ENCODE measurements at places on chromosomes 4 and X.
A peak's percentile ranks its signal among the peaks of the same experiment; 100 is the strongest.

GRCh38 chr4:170872794-170873193 lies 783.0 kb upstream of the AADAT start:
- no peak for DNase-seq

DNA sequence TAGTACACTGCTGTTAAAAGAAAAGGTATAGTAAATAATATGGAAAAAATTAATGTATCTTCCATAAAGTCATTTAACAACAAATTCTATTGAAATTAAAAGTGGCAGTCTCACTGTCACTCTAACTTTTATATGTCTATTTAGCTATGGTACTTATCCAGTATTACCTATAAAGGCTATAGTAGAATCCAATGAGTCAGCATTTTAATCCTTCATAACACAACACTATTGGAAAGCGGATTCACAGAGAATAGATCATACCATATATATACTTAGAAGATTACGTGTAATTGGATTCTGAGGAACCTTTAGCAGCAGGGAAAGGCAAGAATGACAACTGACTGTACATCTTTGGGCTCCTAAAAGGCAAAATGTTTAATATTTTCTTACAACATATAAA lies 1942.6 kb downstream of the PCDH7 start:
- no peak for DNase-seq

DNA sequence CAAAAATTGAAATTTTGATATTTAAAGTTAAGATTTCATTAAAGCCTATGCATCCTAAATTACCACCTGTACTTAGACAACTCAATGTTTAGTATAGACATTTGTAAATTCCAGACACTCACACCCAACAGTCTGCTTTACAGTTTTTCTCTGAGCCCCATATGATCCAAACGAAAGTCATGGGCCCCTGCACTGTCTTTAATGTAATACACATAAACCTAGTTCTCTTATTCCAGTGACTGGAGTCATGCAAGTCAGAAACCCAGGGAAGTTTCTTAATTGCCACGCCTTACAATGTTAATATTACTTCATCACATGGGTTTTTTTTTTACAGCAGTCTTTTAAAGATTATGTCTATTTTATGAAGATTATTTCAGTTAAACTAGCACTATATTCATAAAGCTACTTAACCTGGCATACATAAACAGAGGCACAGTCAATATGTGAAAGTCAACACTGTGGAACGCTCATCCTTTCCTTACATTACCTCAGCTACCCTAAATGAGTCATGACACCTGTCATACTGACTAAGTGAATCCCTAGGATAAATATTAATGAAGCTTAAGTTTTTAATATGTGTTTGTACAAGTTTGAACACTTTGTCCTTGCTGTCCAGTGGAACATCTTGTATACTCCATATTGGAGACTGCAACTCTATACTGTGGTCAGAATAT lies 67.7 kb upstream of the H2AZ1 start:
- DNase-seq, result no peak

GRCh38 chrX:18613930-18614639 lies 57.8 kb downstream of the RS1 start:
- DNase-seq, result no peak

GRCh38 chr4:73439991-73440390 lies 4.0 kb downstream of the AFP start:
- no peak for DNase-seq

GRCh38 chrX:124406294-124407014 lies 60.1 kb downstream of the SH2D1A start:
- DNase-seq, result no peak

- no peak for DNase-seq
Measured at GRCh38 chr4:99591757-99592156, 17.1 kb downstream of the MTTP start.

DNA sequence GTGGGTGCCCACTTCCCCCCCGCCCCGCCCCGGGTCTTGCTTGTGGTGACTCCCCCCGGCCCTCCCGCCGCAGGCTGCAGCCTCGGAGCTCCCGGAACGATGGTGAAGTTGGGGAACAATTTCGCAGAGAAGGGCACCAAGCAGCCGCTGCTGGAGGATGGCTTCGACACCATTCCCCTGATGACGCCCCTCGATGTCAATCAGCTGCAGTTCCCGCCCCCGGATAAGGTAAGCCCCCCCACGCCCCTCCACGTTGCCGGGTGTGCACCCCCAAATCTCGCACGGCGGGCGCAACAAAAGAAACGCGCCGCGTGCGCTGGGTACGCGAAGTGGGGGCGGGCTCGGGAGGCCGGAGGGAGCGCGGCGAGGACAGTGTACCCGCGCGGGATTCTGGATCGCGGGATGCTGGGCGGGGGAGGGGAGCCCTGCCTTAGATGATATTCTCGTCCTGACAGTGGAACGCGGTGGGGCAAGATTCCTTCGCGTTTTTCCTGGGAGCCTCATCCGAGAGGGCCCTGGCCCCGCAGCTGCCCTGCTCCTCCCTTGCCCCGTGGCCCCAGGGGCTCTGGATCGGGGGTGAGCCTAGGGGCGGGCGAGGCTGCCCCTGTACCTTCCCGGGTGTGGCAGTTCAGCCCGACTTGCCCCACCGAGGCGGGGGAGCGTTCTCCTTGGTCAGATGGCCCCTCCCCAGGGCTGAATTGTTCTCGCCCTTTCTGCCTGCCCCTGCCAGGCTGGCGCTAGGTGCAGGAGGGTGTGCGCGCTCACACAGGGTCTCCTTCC lies 819 bp downstream of the NSG1 start:
- DNase-seq, result no peak

GRCh38 chrX:9681422-9681821 lies 84.2 kb downstream of the GPR143 start:
- no peak for DNase-seq

GRCh38 chr4:188534917-188535316 lies 395.7 kb downstream of the TRIML1 start:
- no peak for DNase-seq

GRCh38 chr4:155442267-155443105 lies 65.7 kb upstream of the MAP9 start:
- peak; percentile 66 for DNase-seq

DNA sequence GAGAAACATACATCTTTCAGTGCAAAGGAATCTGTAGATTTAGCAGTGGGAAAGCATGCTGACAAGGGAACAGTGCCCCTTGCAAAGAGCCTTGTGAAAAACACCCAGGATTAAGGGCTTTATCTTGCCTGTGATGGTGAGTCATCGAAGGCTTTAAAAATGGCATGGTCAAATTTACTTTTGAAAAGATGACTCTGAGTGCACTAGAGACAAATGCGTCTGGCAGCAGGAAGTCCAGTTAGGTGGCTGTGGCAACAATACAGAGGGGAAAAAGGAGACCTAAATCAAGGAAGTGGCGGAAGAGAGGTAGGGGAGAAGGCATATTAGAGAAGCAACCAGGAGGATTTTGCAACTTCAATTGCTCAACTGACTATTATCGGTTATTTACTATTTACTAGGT lies 472.6 kb upstream of the CPEB2 start:
- no peak for DNase-seq

DNA sequence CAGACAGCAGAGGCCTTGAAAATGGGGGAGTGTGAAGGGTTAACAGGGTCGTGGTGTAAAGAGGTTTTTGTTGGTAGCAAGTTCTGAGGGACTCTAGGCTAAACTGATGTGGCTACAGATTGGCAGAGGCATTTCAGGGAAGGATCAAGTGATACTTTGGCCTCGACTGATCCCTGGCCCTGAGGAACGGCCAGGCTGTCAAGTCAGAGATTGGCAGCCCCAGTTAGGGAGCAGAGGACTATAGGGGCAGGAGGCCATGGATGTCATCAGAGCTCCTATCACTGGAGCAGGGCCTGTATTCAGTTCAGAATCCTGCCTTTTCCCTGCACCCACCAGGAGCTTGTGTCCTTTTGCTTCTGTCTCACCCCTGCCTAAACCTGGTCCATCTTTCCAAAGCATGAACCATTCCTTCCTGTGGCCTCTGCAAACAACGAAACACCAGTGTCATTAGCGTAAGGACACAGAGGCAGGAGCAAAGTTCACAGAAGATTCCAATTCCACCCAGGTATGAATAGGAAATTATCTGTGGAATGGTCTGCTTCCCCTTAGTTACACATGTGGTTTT lies 613.1 kb downstream of the MID1IP1 start:
- no peak for DNase-seq

- no peak for DNase-seq
Measured at GRCh38 chrX:136656361-136656964, 8.5 kb downstream of the CD40LG start.

GRCh38 chr4:154164931-154165839 lies 326.4 kb downstream of the DCHS2 start:
- no peak for DNase-seq

DNA sequence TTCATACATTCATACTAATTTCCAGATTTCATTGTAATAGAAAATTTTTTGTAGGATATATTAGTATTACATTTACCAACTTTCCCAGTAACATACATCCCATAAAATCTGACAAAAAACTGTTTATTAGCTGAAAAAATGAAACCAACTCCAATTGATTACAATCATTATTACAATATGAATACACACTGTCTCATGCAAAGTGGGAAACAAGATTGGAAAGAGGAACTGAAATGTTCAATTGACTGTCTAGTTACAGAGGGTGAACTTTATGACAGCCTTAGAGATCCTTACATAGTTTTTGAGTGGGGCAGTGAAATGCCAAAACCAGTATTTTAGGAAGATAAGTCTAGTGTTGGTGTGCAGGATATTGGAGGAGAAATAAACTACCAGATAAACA lies 2.3 kb upstream of the AMBN start:
- no peak for DNase-seq

GRCh38 chrX:65451663-65452062 lies 82.9 kb downstream of the LAS1L start:
- peak; percentile 41 for DNase-seq

- DNase-seq, result no peak
Measured at GRCh38 chr4:101942891-101943290, 152.4 kb downstream of the BANK1 start.

GRCh38 chr4:152304220-152304619 lies 231.7 kb downstream of the FBXW7 start:
- no peak for DNase-seq

DNA sequence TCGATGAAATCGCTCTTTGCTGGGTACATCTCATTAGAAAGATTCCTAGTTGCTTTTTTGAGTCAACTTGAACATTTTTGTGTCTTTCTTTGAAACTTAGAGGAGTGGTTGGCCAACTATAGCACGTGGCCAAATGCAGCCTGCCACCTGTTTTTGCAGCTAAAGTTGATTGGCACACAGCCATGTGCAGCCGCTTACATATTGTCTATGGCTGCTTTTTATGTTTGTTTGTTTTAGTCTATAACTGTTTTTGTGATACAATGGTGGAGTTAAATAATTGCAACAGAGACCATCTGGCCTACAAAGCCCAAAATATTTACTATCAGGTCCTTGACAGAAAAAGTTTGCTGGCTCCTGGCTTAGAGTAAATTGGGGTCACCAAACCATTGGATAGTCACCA lies 86.3 kb downstream of the CLCN4 start:
- DNase-seq, result no peak

DNA sequence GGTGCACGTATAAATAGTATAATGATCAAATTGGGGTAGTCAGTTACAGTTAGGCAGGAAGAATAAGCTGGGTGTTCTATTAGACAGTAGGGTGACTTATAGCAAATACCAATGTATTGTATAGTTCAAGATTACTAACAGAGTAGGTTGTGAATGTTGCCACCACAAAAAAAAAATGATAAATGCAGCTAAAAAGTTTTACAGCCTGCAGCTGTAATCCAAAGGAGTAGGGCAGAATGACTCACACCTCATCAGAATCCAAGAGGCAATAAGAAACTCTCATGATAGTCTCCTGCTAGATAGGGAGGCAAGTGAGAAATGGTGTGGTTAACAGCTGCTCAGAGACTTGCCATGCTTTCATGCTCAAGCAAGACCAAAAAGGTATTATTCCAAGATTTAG lies 19.6 kb upstream of the TCEAL4 start:
- DNase-seq, result no peak

DNA sequence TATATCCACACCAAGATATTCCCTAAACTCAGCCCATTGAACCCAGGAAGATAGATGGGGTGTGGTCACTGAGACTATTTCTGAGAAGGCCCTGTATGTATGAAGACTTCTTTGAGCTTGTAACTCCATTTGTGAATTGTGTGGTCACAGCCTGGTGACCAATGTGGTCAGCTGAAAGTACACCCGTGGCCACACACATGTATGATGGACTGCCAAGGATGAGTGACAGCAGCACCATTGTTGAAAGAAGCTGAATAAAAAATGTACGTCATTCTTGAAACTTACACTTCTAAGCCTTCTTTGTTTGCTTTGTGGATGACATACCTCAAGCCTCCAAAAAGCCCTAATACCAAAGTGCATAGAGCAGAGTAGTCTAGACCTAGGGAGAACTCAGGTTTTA lies 581.4 kb downstream of the RAB28 start:
- DNase-seq, result no peak

- DNase-seq, result no peak
Measured at GRCh38 chrX:96433409-96434077, 251.1 kb upstream of the DIAPH2 start.

DNA sequence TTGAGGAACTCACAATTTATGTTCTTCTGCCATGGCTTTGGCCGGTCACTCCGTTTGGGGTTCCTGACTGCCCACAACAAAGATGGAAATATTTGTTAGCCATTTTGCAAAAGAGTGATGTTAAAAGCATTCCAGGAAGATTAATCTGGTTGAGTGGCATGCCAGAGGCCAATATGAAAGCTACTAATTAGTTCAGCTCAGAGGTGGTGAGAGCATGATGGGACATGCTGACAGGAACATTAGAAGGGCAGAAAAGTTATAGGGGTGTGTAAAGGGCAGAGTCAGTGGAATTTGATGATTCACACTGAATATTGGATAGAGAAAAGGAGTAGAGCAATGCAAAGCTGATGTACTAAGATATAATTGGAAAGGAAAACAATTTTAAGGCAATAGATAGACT lies 94.4 kb downstream of the TLL1 start:
- no peak for DNase-seq

- DNase-seq, result no peak
Measured at GRCh38 chr4:173489514-173489913, 40.5 kb downstream of the HAND2 start.

GRCh38 chr4:36758312-36759178 lies 477.1 kb downstream of the DTHD1 start:
- no peak for DNase-seq

DNA sequence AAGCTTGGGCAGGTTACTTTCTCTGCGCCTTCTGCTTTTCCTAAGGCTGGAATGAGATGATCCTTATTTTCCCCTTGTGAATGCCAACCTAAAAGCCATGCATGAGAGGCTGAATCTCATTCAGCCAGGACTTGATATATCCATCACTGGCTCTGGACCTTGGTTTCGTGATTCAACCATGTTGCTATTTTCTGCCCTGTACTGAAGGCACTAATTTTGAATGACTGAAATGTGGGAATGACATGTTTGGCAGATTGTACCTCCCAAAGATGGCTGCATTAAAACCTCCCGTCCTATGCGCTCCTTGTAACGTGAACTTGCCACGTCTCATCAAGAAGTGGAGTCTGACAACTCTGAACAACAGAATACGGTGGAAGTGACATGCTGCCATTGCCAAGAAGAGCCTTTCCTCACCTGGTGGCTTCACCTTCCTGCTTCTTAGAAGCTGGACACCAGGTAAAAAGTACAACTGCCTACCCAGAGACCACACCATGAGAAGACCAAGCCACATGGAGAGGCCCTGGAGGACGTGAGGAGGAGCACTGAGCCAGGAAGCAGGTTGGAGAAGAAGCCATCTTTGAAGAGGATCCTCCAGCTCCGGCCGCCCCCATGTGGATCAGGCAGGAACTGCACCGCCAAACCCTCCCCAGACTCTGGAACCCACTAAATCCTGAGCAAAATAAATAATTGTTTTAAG lies 174.5 kb downstream of the NSUN7 start:
- DNase-seq, result peak; percentile 64

- DNase-seq, result no peak
Measured at GRCh38 chr4:10237131-10237530, 120.5 kb upstream of the WDR1 start.

GRCh38 chr4:127669691-127670090 lies 36.9 kb downstream of the INTU start:
- DNase-seq, result no peak

All from natural killer cell (primary cell).